Progenitor cell of endocrine pancreas (in vitro differentiated cells): ENCODE measurements at places on chromosomes 5 and 9. TPM values are rescaled to one million over a fixed set of nuclear protein-coding genes. Genes with fewer than 3 reads are reported as not detected.

GRCh38 chr9:134320126-134320867 is 6.0 kb upstream of the RXRA start:
- DNase-seq = no peak

- DNase-seq = no peak
These were observed 713.8 kb upstream of the MEF2C start for GRCh38 chr5:89596821-89597220.

DNA sequence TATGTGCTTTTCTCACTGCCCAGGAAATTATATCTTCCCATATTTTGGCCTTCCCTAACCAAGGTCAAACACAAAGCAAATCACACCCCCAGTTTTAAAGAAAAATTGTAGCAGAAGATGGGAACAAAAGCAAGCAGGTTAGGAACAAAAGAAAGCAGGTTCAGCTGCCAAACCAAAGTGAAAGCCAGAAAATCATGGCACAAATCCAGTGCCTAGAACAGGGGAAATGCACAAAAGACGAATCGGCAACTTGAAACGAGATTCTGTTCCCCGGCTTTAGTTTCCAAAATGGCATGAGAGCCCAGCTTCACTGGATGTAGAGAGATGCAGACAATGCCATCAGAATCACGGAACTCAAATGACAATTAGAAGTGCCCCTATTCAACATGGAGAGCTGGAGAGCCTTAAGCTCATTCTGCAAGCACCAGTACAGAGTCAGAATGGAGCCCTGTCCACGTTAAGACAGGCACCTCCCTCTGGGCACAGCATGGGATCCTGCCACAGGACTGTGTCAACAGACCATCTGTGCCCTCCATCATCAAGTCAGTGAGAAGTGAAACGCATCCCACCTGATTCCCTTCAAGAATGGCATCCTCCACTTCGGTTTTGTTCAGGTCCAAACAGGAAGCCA is 13.8 kb downstream of the DNAH5 start:
- DNase-seq = no peak

- no peak for DNase-seq
These were observed 21.6 kb upstream of the ERAP1 start for GRCh38 chr5:96829297-96829696.

GRCh38 chr5:172418862-172419814 is 35.2 kb downstream of the SH3PXD2B start:
- DNase-seq = no peak

DNA sequence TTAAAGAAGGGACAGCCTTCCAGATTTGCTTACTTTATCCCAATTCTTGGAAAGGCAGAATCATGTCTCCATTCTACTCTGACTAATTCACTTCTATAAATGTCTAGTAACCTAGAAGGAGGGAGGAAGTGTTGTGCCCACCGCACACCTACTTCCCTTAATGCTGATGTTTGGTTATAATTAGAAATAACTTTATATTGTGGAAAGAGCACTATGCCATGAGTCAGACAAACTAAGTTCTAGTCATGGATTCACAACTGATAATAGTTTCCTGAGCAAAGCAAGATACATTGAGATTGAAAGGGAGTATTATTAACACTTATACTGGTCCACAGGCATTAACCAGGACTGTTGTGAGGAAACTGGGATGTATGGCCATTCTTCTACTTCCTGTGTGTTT is 345.9 kb upstream of the RPS23 start:
- DNase-seq = no peak

DNA sequence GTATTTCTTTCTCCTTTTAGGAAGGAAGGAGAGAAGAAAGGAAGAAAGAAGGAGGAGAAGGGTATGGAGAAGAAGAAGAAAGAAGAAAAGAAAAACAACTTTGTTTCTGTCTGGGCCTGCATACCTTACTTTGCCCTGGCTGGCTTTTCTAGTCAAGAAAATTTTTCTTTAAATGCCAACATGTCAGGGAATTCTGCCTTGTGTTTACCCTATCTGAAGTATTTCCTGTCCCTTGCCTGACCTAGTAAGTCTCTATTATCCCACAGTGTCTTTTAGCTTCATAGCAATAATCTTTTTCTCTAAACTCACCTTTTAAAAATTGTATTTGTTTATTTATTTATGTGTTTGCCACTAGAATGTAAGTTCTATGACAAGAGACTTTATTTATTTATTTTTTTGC is 1864.1 kb downstream of the EFNA5 start:
- DNase-seq = no peak

DNA sequence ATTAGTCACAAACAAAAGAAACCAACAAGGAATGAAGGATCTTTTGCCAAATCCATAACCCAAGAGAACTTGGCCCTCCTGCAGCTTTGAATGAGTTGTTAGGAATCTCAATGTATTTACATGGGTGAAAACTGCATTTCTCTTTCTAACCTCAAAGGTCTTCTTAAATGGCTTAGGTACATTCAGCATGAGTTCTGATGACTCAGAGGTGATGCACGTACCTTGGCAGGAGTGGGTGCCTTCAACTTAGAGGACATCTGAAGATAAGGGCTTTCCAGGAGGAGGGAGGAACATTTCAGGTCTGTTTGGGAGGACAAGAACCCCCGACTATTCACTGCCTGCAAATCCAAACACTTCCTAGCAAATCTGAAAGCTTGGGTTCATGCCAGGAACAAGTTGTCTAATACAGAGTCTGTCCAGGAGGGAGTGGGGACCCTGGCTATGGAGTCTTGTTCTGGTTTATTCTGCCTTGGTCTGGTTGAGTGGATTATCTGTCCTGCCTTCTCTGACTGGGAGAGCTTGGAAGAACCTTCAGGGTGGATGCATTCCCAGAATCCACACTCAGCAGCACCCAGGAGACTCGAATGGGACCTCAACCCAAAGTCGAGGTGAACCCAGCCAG is 65.7 kb downstream of the IRX2 start:
- no peak for DNase-seq

DNA sequence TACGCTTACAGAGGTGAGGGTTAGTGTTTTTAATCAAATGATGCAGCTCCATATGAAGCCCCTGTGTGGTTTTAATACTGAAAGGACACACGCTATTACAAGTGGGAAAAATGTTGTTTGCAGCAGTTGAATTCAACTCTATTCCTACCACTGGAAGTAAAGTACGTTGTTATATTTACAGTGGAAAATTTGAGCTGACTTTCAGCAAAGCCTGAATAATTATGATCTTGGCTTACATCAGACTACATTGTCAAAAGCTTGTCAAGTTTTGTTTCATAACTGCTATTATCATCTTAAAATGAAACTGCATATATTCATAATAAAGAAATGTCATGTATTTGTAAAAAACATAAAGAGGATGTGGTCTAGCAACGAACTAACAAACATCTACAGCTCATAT is 818.5 kb downstream of the SEMA5A start:
- DNase-seq = no peak

DNA sequence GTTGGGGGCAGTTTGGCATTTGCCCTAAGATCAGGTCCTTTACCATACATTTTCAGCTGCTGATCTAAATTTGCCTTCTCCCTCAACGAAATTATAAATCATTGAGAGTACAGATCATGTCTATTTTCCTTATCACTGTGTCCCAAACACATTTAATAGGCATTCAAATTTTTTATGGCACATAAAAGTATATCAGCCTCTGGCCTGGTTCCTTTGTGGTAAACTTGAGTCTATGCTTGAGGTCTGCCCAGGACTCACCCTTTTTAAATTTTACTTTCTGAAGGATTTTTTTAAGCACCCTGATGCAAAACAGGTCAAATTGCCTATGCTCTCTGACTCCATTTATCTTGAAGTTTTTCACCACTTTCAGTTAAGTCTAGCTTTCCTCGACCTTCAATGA is 163.6 kb upstream of the GRIN3A start:
- no peak for DNase-seq

DNA sequence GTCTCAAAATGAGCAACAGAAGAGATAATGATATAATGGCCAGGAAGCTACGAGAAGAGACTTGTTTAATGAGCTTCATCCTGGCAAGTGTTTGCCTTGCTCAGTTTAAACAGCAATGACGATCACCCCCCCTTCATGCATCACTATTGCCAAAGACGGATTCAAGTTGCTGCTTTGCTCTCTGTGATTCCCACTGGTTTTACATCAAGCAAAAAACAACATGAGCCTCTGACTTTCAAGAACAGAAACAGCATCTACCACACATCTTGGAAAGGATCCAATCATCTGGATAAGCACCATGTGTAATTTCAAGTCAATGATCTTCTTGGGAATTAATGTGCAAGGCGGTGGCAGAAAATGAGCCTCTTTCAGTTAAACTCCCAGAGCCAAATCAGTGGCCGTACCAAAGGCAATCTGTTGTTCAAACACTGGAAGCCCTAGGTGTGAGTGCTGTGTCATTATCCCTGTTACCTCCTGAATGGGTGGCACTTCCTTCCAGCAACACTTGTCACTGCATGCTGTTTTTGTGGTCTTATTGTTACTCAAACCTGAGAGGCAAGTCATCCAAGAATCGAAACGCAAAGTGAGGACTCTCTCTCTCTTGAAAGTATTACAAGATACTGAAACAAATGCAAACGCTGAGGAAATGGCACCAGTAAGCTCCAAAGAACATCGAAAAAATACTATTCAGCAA is 72.8 kb downstream of the MED27 start:
- no peak for DNase-seq

GRCh38 chr5:44489759-44490158 is 100.5 kb upstream of the FGF10 start:
- no peak for DNase-seq

Gene ZNF367
- total RNA-seq = 5.3 and 5.7 TPM in 2 replicates

Gene ZDHHC11
- total RNA-seq = 44.3 and 47.6 TPM in 2 replicates

Gene PCDHA4
- 27.8 and 28.6 TPM in 2 replicates for total RNA-seq

Gene LCN1
- total RNA-seq = not detected in 2 replicates

Gene IRX1
- total RNA-seq = 2.4 and 2.6 TPM in 2 replicates

Gene SAPCD2
- total RNA-seq = 15.1 and 15.3 TPM in 2 replicates

Gene LOX
- total RNA-seq = 0.19 and 0.42 TPM in 2 replicates

Gene ANKDD1B
- total RNA-seq = 2.3 and 2.8 TPM in 2 replicates
